GM20000 (cell line): ENCODE measurements at places on chromosomes 1 and 21.
A peak's percentile ranks its signal among the peaks of the same experiment; 100 is the strongest.

DNA sequence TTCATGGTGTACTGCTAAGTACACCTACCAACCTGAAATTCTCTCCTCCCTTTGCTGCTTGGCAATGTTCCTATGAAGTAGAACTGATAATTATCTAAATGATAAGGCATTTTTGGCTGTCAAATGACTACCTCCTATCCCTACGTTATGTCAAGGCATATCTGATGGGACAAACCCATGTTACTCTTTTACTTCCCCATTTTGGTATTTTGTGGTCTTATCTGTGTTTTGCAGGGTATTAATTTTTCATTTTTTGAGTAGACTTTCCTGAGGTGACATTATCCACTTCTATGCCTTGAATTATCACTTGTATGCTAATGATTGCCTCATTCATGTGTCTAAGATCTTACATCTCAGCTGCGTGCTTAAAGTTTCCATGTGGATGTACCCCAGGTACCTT is 499.6 kb upstream of the B3GALT2 start:
- no peak for DNase-seq

DNA sequence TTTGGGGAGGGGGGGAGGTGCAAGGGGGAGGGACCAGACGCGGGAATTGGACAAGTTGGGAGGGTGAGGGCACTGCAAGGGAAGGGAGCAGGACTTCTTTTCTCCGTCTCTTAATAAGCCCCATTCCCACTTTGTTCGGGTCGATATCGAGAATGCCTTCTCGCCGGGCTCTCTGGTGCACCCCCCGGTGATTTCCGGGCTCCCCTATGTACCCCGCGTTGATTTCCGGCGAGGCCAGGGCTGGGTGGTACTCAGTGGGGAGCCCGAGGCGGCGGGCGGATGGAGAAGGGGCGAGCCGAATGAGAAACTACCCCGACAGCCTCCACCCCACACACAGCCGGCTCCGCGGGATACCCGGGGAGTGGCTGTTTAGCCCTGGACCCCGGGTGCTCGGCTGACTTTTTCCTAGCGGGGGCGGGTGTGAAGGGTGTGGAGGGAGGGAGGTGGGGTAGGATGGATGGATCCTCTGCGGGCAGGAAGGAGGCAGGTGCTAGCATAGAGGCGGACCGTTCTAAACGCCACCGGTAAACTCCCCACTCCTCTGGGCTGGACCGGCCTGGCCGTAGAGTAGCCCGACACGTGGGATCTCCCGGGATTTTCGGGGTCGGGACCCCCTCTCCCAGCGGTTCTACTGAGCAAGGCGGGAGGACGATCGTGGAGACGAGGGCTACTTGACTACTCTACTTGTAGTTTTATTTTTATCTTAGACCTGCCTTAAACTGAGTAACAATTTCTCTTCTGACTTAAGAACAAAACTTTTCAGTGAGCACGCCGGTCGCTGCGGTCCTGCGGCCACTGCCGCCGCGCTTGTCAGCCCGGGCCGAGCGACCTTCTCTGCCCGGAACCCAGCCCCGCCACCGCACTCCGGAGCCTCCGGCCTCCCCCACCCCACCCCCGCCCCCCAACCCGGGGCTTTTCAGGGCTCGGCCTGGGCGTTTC is 1.0 kb downstream of the RNF220 start:
- DNase-seq = peak; percentile 55

- DNase-seq = no peak
These were observed 371.6 kb downstream of the PRDM2 start for GRCh38 chr1:14071581-14071980.

DNA sequence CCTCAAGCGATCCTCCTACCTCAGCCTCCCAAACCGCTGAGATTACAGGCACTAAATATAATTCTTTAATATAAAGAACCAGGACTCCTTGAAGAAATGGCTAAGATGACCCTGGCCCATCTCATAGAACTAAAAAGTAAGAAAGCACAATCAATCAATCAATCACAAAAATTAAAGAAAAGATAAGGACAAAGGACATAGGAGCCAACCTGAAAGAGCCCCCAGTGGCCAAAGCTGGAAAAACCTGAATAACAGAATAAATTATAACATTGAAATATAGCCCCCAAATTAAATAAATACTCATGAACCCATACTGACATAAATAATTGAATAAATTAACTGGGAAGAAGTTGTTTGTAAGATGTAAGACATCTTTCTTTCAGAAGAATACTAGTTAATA is 8.9 kb downstream of the NUP210L start:
- DNase-seq = no peak

GRCh38 chr1:1137256-1138045 is 21.6 kb upstream of the C1orf159 start:
- DNase-seq = peak; percentile 94

DNA sequence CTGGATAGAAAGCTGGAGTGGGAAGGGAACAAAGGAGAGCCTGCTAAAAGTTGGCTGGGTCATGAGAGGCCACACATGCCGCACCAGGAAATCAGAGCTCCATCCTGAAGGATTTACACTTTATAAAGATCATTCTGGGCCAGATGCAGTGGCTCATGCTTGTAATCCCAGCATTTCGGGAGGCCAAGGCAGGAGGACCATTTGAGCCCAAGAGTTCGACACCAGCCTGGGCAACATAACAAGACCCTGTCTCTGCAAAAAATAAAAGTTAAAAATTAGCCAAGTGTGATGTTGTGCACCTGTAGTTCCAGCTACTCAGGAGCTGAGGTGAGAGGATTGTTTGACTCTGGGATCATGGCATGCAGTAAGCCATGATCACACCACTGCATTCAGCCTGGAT is 28.7 kb upstream of the RASAL2 start:
- DNase-seq = no peak

- DNase-seq = no peak
These were observed 73.8 kb downstream of the MRPL37 start for GRCh38 chr1:54273795-54274163.

DNA sequence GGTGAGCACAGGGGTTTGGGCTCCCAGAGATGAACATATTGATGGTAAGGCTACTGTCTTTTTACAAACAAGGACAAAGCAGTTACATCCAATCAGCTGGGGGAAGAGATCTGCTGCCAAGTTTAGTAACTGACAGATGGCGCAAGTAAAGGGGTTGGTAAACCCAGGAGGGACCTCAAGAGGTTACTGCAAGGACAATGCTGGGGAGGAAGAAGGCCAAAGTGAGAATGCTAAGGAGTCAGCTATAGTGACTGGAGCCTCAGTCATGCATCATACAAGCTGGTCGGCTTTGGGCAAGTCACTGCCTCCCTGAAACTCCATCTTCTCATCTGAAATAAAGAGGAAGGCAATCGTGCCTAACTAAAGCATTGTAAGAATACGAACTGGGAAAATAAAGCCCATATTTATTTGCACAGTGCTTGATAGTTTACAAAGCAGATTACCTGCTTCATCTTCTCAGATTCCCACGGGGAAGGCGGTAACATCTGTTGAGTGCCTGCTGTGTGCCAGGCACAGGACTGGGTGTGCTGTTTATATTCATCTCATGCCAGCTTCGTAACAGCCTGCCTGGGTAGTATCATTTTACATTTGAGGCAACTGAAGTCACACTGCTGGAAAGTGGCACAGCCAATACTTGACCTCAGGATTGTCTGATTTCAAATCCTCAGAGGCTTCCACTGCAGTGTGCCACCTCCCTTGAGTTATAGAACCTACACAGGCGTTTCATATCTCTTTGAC is 114.8 kb downstream of the BEND5 start:
- DNase-seq = no peak

DNA sequence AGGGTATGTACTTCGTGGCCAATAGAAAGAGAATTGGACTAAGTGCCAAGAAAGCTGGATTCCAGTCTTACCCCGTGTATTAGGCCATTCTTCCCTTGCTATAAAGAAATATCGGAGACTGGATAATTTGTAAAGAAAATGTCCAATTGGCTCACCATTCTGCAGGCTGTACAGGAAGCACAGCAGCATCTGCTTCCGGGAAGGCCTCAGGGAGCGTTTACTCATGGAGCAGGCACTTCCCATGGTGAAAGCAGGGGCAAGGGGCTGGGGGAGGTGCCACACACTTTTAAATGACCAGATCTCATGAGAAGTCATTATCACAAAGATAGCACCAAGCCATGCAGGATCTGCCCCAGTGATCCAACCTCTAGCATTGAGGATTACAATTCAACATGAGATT is 7.8 kb upstream of the AMIGO1 start:
- no peak for DNase-seq

- no peak for DNase-seq
These were observed 120.1 kb upstream of the RUNX3 start for GRCh38 chr1:25050165-25050564.

DNA sequence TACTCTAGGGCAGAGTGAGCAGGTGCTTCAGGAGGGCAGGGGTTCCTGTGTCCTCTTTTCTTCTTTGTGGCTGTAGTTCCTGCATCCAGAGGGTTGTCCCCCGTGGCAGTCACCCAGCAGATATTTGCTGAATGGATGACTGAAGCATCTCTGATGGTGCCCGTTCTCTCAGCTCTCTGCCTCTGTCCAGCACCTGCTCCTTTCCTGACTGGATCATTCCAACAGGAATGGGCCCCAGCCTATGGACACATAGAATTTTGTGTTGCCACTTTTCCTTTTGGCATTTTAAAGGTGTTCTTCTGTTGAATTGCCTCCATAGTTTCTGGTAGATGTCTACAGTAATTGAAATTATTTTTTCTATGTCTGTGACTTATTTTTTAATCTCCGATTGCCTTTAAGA is 372.5 kb upstream of the C1orf174 start:
- no peak for DNase-seq

GRCh38 chr1:93839307-93839706 is 39.7 kb downstream of the DNTTIP2 start:
- DNase-seq = no peak

DNA sequence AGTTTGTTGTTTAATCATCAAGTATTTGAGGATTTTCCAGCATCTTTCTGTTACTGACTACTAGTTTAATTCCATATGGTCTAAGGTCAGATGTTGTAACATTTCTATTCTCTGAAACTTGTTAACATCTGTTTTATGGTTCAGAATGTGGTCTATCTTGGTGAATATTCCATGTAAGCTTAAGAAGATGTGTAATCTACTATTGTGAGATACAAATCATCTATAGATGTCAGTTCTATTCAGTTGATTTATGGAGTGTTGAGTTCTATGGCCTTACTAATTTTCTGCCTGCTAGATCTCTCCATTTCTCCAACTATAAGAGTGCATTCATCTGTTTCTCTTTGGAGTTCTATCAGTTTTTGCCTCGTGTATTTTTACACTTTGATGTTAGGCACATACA is 31.5 kb downstream of the WARS2 start:
- DNase-seq = no peak

- no peak for DNase-seq
These were observed 23.4 kb downstream of the CNIH3 start for GRCh38 chr1:224639426-224639975.

DNA sequence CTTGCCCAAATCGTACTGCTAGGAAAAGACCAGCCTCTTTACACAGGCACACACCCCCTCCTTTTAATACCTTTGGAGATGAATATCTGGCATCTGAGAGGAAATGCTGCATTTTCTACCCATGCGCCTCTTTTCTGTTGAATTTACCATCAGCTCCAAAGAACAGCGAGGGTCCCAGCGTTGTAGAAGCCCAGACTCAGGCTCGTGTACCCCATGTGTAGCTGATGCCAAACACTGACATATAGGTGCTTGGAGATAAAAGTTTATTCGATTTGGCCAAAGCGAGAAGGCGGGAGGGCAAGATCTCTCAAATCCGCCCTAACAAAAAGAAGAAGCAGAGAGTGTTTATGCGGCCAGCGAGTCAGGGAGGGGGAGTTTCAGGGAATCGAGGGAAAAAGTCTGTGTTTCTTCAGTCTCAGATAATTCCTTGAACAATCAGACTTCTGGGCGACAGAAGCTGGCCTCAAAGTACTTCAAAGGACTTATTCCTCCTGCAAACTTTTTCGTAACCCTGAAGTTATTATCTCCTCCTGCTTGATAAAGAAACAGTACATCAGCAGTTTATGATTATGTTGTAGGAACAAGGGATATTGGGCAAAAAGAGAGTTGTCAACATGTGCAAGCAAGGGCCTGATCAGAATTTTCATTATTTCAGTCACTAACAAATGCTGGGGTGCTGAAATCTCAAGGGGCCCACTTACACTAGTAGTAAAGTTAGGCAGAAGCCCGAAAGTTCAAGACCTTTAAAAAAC is 642 bp upstream of the CREG1 start:
- DNase-seq = peak; percentile 25

- no peak for DNase-seq
These were observed 183.4 kb upstream of the PTBP2 start for GRCh38 chr1:96538111-96538641.

DNA sequence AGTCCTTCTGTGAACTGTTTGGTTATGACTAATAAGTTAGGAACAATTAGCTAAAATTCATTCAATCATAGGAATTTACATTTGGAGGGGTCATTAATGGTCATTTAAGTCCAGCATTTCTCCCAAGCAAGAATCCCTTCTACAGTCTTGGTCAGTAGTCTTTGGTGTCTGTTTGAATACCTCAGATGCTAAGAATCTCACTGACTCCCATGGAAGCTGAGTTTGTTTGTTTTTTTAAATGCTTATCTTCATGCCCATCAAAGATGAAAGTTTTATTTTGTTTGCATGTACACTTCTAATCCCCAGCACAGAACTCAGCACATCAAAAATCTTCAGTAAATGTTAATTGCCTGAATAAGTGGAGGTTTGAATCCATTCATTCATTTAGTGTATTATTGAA is 41.3 kb upstream of the SLC44A3 start:
- DNase-seq = no peak

DNA sequence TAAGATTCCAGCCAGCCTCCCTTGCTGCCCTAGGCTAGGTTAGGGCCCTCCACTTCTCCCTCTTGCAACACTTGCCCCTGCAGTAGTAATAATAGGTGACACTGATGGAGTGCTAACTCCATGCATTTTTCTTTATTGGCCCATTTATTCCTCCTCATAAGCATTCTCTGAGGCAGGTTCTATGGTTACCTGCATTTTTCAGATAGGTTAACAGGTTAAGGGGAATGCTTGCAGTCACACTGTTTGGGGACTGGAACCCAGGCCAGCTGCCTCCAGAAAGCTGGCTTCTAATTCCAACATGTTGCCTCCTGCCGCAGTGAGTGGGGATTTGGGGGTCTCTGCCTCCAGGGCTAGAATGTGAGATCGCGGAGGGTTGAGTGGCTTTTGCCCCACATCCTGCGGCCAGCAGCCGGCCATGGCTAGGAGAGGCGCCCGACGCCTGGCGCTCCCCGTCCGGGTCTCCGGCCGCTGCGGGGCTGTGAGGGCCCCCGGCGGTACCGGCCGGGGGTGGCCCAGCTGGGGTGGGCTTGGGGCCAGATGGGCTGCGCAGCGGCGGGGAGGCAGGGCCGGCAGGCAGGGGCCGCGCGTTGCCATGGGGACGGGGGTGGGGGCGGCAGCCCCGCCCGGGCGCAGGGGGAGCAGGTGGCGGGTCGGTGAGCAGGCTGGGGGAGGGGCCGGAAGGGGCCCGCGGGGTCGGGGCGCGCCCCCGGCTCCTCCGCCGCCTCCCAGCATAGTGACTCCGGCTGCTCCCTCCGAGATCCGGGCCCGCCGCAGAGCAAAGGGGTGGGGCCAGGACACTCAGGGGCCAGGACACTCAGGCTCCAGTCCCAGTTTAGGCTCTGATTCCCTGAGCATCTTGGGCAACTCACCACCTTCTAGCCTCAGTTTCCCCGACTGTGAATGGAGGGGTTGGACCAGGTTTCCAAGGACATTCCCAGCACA is 68.4 kb upstream of the SSBP3 start:
- DNase-seq = no peak

GRCh38 chr1:61463220-61463619 is 261.7 kb downstream of the TM2D1 start:
- DNase-seq = no peak

GRCh38 chr1:213821175-213821942 is 166.4 kb upstream of the PROX1 start:
- DNase-seq = no peak

- DNase-seq = no peak
These were observed 76.2 kb upstream of the KIAA1614 start for GRCh38 chr1:180836449-180836848.
